ENCODE measurements at places on chromosomes 13 and 19.

GRCh38 chr19:39845584-39845932 is 621 bp downstream of the FBL start:
- no peak for DNase-seq

DNA sequence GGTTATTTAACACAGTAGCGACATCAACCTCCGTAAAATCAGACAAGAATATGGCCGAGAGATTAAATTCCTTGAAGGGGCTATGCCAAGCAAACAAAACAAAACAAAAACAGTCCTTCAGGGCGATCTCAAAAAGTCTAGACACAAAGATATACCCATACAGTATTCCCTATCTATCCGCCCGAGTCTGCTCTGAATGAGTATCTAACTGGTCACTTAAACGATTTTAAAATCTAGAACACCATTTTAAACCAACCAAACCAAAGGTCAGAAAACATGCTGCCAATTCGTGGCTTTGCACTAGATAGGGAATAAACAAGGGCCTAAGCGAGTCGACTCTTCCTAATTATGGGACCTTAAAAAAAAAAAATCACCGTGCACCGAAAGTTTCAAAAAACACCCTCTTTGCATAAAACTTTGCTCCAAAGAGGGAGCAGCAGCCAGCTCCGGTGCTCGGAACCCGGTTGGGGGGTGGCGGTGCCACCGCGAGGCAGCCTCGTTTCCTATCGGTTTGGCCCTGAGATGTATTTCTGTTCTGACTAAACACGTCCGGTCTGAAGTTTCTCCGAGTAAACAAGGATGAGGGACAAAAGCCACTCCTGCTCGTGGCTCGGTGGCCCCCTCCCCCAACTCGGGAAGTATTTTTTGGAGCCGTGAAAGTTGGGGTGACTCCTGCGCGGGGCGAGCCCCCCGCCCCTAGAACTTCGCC is 1.8 kb downstream of the HMGB1 start:
- no peak for DNase-seq

DNA sequence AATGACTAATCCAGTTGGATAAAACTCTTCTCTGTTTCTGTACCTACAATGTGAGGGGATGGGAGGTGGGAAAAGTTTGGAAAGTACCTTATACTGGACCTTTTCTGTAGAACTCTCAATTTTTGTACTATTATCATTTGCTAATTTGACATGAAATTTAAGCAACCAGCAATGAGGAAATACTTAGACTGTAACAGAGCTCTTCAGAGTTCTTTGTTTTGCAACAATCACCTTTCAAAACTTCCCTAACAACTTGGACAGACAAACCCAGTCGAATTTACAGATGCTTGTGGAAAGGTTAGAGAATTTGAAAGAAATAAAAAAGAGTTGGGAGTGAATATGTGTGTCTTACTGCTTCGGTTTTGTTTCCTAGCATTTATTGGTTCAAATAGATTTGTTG is 16.8 kb downstream of the KBTBD7 start:
- no peak for DNase-seq

DNA sequence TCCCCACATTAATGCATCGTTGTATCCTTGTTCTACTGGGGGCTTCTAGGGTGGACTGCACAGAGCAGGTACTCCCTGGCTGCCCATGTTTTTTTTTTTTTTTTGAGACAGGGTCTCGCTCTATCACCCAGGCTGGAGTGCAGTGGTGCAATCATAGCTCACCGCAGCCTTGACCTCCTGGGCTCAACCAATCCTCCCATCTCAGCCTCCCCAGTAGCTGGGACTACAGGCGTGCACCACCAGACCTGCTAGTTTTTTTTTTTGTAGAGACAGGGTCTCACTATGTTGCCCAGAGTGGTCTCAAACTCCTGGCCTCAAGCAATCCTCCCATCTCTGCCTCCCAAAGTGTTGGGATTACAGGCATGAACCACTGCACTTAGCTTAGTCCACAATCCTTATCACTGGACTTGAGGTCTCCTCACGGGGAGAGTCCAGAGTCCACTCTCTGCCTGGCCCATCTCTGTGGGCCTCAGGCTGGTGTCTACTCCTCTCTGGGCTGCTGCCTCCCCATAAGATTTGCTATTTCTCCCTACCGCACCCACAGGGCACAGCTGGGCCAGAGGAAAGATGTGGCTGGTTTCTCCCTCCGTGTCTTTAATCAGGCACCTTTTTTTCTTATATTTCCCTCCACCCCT is 50.4 kb upstream of the CYP4F8 start:
- DNase-seq, result no peak

DNA sequence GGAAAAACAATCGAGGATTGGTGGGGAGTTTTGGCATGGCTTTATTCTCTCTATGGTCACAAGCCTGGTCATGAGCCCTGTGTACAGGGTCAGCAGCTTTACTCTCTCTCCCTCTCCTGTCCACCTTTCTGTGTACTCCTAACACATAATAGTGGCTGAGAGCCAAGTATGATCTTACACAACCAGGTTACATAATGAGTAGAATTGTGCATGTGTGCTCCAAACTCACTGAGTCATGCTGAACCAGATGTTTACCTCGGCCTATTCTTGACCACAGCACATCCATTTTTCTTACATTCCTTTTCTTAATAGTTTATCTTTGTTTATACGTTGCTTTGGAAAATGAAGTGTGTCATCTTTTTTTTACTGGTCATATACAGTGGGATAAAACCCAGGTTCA is 53.1 kb downstream of the ZNF254 start:
- DNase-seq, result no peak

- DNase-seq, result no peak
Measured at GRCh38 chr19:49911381-49912145, 14.9 kb upstream of the IL4I1 start.

- DNase-seq, result no peak
Measured at GRCh38 chr13:93927431-93927830, 552.1 kb downstream of the DCT start.

GRCh38 chr19:40609561-40610395 is 8.6 kb downstream of the LTBP4 start:
- DNase-seq, result no peak

DNA sequence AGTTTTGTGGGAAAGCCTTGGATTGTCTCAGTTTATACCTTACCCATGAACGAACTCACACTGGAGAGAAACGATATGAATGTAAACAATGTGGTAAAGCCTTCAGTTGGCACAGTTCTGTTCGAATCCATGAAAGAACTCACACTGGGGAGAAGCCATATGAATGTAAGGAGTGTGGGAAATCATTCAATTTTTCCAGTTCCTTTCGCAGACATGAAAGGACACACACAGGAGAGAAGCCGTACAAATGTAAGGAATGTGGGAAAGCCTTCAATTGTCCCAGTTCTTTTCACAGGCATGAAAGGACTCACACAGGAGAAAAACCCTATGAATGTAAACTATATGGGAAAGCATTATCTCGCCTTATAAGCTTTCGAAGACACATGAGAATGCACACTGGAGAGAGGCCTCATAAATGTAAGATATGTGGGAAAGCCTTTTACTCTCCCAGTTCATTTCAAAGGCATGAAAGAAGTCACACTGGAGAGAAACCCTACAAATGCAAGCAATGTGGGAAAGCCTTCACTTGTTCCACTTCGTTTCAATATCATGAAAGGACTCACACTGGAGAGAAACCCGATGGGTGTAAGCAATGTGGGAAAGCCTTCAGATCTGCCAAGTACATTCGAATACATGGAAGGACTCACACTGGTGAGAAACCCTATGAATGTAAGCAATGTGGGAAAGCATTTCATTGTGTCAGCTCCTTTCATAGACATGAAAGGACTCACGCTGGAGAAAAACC is 7.5 kb upstream of the ZNF440 start:
- no peak for DNase-seq

- no peak for DNase-seq
Measured at GRCh38 chr19:9149997-9150396, 9.8 kb downstream of the ZNF317 start.

- no peak for DNase-seq
Measured at GRCh38 chr19:54470991-54471782, 1.9 kb downstream of the CDC42EP5 start.

GRCh38 chr19:18606281-18607225 is at the start of gene CRLF1:
CRLF1 (minus strand) TSS chr19:18606799; CDS start chr19:18606656, 143 bp downstream.
- DNase-seq, result no peak

DNA sequence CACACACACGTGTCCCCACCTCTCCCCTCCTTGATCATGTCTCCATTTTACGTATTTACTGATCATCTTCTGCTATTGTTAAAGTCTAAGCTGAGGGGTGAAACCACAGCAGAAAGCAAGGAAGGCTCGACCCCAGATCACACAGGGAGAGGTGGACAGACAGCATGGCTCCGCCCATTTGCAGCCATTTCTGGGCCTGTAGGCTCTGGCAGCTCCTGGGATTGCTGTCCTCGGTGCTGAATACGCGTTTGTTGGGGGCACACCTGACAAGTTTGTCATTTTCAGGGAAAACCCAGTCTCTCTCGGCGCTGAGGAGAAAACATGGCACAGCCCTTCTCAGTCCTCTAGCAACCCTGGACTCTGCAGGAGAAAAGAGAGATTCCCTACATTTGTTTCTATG is 8.0 kb downstream of the TMEM86B start:
- no peak for DNase-seq

- DNase-seq, result no peak
Measured at GRCh38 chr13:93398167-93399035, 171.8 kb downstream of the GPC6 start.

DNA sequence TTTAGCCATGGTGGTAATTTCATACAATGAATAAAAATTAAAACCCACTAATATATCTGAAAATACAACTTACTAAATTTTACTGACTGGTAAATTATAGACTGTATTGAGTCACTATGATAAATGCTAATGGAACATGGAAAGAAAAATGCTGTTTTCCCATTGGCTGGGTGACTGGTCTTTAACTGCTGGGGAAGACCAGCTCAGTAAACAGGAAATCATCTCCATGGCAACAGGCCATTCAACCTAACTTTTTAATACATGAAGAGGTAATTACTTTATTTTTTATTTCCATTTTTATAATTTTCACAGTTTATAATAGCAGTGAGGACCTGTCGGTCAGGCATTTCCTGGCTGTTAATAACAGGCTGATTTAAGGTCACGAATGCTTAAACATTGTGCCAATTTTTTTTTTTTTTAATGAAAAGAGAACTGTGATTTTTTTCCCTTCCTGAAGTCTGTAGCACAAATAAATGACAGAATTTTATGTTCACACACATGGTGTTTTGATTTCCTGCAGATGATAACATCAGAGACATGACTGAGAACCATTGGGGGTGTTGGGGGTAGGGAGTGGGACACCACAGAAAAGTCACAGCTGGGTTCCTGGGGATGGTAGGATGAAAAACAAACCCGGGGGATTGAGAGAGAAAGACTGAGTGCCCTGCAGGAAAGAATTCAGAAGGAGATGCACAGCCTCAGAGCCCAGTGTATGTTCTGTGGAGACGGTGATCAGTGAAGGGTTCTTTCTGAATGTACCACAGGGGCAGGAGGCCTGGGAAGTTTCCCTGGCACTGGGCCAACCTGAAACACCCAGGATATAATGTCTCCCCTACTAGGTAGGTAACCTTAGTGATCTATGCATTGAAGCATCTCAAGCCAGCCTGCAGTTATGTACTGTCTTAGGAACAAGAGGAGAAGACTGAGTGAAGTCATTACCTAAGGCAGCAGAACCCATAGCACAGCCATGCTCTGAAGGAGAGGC is 297.1 kb downstream of the COG6 start:
- DNase-seq, result no peak

DNA sequence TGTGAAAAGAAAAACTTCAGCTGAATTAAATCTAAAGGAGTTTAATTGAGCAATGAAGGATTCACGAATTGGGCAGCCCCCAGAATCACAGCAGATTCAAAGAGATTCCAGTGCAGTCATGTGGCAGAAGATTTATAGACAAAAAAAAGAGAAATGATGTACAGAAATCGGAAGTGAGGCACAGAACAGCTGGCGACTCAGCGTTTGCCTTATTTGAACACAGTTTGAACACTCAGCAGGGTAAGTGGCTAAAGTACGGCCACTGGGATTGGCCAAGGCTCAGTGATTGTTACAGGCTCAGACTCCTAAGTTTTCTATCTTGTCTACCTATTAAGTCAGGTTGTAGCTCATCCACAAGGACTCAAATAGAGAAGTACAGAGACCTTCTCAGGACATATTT is 11.6 kb upstream of the CFAP97D2 start:
- DNase-seq, result no peak

- no peak for DNase-seq
Measured at GRCh38 chr19:7910321-7911161, 4.1 kb upstream of the TGFBR3L start.

DNA sequence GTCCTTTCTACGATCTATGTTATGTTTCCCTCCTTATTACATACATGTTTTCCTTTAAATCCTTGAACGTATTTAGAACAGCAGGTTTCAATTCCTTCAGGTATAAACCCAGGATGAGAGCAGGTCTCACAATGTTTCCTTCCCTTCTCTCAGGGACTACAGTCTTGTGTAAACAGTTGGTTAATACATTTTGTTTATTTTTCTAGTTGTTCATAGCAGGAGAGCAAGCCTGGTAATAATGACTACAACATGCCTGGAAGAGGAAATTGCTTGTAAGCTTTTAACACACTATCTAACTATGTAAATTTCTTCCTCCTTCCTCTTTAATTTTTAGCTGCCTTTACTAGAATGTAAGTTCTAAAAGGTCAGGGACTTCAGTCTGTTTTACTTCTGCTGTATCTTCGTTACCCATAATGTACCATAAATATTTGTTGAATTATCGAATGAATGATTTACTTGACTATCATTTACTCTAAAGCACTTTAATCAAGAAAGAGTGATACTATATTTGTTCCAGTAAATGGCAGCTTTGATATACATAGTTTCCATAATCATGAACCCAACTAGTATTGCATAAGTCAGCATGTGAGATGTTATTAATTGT is 28.9 kb upstream of the TNFRSF19 start:
- no peak for DNase-seq

GRCh38 chr13:96071504-96071903 is 18.3 kb upstream of the UGGT2 start:
- DNase-seq, result no peak

- DNase-seq, result no peak
Measured at GRCh38 chr19:44738136-44738535, 10.4 kb upstream of the BCL3 start.

GRCh38 chr19:23823952-23824389 is 65.3 kb upstream of the ZNF681 start:
- no peak for DNase-seq

DNA sequence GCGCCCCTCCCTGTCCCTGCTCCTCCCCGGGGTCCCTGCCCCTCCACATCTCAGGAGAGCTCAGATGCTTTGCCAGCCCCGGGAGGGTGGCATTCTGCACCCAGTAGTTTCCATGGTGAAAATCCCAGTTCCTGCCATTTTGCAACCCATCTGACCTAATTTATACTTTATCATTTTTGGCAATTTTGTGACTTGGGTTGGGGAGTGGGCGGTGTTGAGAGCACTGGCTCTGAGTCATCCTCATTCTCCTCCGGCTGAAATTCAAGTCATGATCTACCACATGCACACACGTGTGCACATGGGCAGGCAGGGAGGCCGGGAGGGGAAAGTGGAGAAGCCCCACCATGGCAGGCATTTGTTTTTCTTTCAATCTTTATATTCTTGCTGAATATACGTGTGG is 208.6 kb downstream of the URI1 start:
- DNase-seq, result no peak

All from NCI-H187 (cell line).